ENCODE measurements at places on chromosomes 7 and 10.

DNA sequence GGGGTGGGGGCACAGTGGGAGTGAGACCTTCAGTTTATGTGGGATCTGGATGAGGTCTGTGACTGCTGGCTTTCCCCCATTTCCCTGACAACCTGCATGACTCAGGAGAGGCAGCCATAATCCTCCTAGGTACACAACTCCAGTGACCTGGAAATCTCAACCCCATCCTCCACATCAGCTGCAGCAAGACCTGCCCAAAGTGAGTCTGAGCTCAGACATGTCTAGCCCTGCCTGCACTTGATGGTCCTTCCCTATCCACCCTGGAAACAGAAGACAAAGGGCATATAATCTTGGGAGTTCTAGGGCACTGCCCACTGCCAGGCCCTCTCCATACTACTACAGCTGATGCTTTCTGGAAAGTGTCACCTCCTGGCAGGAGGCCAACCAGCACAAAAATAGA is 75.6 kb downstream of the GRM8 start:
- DNase-seq: no peak

DNA sequence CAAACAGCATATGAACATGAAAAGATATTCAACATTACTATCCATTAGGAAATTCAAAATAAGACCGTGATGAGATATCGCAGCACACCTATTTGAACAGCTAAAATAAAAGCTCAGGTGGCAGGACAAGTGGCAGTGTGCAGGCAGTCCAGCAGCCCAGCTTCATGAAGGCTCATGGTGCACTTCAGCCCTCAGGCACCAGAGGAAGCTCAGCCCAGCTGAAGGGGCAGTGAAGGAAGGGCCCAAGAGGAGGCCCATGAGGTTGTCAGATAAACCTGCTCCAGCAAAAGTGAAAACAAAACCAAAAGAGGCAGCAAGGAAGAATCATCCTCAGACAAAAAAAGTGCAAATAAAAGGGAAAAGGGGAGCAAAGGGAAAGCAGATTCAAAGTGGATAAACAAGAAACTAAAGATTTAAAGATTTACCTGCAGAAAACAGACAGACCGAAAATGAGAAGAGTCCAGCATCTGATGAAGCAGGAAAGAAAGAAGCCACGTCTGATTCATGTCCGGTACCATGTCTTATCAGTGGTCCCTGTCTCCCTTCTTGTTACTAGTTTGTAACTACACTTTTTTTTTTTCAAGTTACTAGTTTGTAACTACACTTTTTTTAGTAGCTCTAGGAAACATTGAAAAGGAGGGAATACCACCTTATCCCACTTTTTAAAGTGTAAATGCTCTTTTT is 15.0 kb upstream of the FAM24B start:
- no peak for DNase-seq

- no peak for DNase-seq
Measured at GRCh38 chr10:51620131-51620530, 79.3 kb downstream of the CSTF2T start.

DNA sequence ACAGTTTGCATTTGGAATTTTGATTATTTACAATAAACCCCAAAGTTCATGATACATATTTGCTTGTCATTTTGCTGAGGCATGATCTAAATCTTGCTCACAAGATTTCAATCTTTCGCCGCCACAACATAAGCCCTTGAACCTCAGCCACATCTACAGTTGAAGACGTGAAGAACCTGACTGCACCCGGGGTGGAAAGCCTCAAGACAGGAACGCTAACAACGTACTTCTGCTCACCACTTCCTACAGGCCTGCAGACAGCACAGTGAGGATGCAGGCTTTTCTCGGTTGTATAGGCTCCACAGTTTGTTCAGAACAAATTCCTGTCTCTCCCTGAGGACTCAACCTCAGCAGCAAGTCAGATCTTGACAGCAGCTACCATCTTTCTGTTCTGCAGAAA is 393.8 kb upstream of the PRKCQ start:
- no peak for DNase-seq

GRCh38 chr7:96273716-96274115 is 48.2 kb downstream of the SLC25A13 start:
- DNase-seq: no peak

DNA sequence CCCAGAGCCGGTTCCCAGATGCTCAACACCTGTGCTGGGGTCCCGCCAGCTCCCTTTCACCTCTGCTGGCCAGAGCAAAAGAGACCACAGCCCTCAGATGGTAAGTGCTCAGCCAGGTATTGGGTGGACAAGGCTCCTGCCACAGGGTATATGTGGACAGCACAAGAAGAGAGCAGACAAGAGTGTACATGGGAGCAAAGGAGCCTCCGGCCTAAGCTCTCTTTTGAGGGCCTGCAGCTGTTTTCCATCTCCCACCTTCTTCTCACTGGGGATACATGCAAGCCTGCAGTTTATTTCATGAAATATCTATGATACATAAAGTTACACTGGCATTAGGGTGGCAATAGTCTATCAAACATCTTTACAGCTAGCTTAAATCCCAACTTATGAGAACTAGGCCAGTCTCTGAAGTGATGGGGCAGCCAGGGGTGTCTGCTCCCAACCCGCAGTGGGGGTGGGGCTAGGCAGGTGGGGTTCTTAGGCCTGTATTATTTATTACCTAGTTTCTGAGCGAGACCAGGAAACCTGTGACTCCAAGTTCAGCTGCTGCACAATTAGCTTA is 50.4 kb upstream of the DDC start:
- no peak for DNase-seq

DNA sequence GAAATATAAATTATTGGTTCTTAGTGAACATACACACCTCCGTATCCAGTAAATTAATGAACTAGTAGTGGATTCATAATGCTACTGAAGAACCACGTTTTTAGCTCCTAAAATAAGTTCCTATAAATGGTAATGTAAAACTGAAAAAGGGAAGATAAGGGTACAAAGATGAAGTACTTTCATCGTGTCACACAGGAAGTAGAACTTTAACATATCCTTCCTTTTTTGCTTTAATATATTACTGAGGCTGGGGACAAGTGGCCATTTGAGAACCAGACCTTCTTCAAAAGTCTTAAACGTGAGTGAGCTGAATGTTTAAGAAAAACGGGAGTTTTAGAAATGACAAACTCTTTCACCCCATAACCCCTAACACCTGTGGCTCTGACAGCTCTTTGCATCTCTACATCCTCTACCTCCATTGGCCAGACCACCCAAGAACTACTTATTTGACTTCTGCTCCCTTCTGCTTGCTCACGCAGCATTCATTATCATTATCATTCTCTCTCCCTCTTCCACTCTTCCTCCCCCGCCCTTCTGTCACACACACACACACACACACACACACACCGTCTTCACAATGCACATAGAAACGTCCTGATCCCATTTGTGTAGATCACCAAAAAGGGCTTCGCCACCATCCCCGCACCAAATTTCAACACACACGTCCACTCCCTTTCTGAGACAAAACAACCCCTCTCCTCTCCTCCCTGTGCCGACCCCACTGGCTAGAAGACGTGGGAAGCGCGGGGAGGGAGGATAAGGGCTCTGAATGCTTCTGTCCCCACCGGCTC is 677 bp downstream of the SKAP2 start:
- no peak for DNase-seq

DNA sequence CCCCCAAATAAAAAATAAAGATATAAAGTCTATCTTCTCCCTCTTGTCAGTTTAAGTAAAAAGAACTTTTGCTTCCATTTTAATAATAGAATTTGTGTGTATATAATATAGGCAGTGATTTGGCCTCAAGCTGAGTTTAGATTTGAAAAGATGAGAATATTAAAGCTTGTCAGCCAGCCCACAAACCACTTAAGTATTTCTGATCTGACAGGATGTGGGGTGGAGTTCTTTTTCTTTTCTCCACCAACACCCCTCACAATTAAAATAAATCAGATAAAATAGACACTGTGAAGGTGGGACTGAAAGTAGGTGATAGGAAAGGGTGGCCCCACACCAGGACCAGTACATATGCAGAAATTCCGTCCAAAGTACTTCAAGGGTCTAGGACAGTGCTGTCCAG is 714.1 kb downstream of the AUTS2 start:
- DNase-seq: no peak

GRCh38 chr10:83816942-83817341 is 322.4 kb upstream of the GHITM start:
- no peak for DNase-seq

DNA sequence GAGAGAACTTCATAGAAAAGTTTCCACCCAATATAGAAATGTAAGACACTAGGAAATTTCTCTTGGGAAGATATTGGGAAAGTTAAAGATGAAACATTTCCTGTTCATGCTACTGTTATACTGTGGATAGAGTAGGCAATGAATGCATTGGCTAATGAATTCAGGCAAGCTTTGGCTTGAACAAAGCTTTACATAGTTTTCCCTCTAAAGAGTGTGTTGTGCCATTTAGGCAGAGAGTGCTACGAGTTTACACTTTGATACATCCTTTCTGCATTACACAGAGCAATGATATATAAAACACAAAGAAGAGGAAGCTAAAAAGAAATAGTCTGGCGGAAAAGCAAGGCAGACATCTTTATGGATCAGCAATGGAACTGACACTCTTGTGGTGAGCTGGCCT is 125.9 kb upstream of the SHH start:
- DNase-seq: no peak

DNA sequence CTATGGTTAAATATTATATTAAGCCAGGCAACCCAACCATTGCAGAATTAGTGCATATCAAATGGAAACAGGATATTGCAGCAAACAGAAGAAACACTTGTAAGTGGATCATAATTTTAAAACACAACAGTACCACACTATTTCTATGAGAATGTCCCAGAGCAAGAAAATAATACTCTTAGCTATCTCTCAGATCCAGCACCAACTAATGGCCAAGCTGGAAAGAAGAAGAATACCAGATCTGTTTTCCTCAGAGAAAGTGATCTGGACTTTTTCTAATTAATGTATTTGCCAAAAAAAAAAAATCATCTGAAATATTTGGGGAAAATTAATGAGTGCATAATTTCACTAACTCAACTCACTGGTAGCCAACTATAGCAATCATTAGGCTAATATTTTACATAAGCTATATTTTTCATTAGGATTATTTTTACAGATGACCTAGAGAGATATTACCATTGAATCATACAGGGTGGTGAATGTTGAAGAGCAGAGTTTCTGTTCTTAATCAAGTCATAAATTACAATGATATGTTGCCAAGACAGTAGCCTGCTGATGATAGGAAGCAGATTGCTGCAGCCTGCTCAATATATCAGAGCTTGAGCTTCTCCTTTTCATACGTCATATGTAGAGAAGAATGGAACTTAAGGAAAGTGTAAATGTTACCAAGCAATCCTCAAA is 995.4 kb upstream of the LRRN3 start:
- no peak for DNase-seq

DNA sequence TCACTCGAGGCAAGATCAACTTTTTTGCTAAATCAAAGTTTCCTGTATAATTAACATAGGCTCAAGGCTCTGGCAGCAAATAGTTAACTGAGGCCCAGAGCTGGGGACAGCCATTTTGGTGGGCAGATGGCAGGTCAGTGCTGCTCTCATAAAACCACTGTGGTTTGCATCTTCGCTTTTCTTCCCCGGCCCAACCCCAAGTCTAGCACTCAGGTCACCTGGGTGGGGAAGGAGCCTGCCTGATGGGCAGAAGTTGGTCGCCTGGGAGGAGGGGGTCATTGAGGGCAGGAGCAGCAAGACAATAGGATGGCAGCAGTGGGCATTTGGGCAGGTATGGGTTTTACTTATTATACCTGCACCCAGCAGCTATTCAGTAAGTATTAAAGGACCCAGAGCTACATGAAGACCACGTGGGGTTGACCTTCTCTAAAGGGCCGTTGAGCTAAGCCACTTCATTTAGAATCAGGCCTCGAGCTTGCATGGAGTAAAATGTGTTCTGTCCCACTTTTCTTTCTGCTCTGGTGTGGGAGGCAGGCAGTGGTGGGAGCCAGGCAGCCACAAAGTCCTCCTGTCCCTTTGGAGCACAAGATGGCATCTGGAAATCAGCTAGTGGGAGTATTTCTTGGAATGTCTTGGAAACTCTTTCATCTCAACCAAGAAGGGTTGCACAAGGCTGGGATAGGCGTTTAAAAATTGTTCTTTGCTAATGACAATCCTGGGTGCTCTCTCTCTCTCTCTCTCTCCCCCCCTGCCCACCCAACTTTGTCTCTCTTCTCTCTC is 133.4 kb downstream of the SPAG6 start:
- DNase-seq: no peak

GRCh38 chr7:112421666-112422486 is 28.4 kb upstream of the IFRD1 start:
- no peak for DNase-seq

DNA sequence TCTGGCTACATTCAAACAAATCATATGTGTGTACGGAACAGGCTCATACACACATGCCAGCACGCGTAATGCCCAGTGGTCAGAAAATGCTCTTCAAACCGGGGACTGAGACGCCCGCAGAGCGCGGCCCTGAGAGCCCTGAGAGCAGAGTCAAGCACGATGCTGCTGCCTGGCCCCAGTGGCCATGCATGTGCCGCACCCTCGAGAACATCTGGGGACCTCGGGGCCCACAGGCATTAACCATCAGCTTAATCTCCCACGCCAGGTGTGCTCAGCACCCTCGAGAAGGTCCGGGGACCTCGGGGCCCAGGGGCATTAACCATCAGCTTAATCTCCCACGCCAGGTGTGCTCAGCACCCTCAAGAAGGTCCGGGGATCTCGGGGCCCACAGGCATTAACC is 163.1 kb downstream of the PTPRN2 start:
- DNase-seq: no peak

DNA sequence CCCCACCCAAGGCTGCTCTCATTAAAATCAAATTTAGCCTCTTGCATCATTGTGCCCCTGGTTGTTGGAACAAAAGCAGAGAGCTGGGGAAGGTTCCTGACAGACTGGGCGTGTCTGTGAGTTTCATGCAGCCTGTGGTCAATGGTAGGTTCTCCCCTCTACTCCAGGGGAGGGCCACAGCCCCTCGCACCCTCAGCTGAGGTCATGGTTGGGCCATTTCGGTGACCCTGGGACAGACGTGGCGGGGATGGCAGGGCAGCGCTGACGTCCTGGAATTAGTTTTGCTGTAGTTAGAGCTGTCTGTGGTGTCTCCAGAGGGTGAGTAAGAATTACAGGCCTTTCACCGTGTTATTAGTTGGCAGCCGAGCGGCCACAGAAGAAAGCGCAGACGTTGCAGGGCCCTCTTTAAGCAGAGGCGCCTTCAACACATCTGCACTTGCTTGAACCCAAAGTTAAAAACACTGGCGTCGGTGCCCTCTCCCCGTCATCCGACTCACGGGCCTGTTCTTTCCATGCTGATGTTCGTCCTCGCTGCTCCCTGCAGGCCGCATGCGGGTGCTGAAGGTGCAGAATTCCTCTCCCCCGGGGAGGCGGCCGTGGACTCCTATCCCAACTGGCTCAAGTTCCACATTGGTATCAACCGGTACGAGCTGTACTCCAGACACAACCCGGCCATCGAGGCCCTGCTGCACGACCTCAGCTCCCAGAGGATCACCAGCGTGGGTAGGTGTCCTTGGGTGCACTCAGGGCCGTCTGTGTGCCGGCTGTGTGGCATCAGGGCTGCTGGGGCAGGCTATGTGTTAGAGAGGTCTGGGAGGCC is 2.8 kb downstream of the FAM20C start:
- no peak for DNase-seq

DNA sequence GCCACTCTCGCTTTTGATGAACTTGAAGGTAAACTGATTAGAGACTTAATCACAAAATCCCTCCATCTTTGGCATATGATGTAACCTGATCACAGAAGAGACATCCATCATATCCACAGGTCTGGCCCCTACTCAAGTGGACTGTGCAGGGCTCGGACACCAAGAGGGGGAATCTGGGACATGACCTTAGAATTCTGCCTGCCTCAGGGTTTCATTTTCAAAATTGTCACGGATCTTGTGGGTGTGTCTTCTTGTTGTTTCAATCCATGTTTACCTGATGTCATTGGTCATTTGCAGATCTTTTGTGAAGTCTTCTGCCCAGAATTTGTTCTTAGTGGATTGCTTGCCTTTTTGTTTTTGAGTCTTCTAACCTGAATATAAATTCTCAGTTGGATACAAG is 5.9 kb upstream of the ARMS2 start:
- no peak for DNase-seq

Data from mesothelial cell of epicardium (in vitro differentiated cells).